ENCODE measurements at places on chromosomes 5 and 9. TPM values are rescaled to one million over a fixed set of nuclear protein-coding genes. Genes with fewer than 3 reads are reported as not detected.

DNA sequence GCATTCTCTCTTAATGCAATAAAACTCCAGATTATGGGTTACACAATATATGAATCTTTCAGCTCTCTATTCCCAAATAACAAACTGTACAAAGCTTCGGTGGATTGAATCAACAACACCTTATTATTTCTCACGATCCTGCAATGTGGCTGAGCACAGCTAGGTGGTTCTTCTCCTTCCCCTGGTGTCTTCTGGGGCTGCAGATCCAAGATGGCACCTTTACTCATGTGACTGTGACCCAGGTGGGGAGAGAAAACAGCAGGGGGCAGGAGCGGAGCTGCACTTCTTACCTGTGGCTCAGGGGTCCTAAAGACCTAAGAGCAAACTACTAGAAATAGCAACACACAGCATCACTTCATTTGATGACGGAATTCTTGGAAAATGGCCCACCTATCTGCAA, 233.1 kb downstream of the IRX1 start:
- no peak for DNase-seq

DNA sequence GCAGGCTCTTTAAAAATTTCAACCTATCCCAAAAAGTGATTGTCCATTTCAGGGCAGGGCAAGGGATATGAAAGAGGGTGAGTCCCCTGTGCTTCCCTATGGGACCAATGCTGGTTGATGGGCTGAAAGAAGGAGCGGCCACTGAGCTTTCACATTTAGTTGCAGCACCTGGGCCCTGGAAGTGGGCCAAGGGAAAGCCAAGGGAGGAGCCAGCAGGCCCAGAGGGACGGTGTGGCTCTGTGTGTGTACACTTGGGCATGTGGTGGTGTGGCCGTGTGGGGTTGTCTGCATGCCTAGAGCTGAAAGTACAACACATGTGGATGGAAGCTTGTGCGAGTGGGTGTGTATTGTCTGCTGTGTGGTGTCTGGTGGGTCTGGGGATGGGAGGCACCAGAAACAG, 14.0 kb upstream of the PSMD5 start:
- no peak for DNase-seq

DNA sequence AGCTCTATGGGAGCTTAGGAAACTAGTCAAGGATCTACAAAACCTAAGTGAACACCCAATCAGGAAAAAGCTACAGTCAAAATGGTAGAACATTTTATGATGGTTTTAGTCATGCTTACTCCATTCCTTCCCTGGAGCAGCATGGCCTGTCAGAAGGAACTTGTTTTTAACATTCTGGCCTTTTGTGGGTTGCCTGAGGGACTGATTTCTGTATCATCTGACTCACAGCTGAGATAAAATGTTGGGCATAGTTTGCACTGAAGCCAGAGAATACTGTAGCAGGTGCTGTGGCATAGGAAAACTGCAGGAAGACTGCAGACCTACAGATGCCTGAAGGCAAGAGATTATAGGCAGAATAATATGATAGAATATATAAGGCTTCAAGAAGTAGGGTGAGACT, 719.6 kb upstream of the GRAMD2B start:
- DNase-seq: no peak

DNA sequence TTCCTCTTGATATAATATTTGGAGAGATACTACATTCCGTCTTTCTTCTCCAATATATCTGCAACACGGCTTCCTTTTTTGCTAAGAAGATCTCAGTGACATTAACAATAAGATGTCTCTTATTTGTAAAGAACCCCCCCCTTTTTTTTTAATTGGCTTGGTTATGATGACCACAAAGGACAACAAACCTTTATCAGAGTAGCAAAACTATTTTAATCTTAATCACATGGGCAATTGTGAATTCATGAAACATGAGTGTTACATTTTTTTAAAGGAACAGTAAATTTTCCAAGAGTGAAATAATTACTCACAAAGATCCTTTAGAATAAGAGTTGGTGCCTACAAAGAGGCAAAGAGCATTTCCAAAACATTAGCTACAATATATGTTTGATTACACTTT, 554.1 kb downstream of the MAT2B start:
- no peak for DNase-seq

- DNase-seq: no peak
These were observed 103.8 kb upstream of the ZNF618 start for GRCh38 chr9:113772121-113772810.

- no peak for DNase-seq
These were observed 97.7 kb upstream of the KIF2A start for GRCh38 chr5:62208218-62208852.

DNA sequence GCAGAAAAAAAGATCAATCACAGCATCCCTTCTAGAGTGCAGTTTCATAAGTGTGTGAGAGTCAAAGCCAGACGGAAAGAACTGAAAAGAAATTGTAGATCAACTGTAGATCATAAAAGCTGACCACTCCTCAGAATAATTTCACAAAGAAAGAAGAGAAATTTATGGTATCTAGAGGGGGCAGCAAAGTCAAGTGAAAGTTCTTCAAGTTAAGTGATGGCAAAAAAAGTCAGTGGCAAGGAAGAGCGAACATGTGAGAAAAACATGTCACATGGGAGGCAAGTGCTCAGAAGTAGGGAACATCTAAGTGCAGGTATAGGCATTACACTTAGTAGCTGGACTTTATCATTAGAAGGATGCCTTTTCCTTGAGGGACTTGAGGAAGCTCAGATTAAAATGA, 245.1 kb upstream of the ISL1 start:
- DNase-seq: no peak

DNA sequence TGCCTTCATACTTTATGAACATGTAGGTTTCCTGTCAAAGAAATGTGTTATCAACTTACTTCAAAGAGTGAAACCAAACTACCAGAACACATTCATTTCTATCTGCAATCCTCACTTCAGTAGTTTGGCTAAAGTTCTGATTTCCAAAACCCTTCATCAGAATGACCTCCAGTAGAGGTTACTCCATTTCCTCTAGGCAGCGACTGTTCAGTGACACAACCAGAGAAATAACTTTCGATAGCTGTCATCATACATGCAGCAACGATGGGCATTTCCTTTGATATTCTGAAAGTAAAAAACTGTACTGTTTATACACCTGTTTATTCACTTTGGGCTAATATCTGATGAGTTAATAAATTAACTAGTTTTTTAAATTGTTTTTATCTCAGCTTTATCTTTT, 532.5 kb upstream of the IZUMO3 start:
- DNase-seq: no peak

- DNase-seq: no peak
These were observed 649 bp downstream of the CCDC187 start for GRCh38 chr9:136303066-136303824.

URM1 gene
- total RNA-seq: 79.9 TPM

SPARC gene
- not detected for total RNA-seq

SLC4A9 gene
- 0.13 TPM for total RNA-seq

- no peak for DNase-seq
These were observed 19.3 kb upstream of the DAPK1 start for GRCh38 chr9:87478226-87478992.

GRCh38 chr5:174532455-174533453, 191.6 kb upstream of the MSX2 start:
- no peak for DNase-seq

DNA sequence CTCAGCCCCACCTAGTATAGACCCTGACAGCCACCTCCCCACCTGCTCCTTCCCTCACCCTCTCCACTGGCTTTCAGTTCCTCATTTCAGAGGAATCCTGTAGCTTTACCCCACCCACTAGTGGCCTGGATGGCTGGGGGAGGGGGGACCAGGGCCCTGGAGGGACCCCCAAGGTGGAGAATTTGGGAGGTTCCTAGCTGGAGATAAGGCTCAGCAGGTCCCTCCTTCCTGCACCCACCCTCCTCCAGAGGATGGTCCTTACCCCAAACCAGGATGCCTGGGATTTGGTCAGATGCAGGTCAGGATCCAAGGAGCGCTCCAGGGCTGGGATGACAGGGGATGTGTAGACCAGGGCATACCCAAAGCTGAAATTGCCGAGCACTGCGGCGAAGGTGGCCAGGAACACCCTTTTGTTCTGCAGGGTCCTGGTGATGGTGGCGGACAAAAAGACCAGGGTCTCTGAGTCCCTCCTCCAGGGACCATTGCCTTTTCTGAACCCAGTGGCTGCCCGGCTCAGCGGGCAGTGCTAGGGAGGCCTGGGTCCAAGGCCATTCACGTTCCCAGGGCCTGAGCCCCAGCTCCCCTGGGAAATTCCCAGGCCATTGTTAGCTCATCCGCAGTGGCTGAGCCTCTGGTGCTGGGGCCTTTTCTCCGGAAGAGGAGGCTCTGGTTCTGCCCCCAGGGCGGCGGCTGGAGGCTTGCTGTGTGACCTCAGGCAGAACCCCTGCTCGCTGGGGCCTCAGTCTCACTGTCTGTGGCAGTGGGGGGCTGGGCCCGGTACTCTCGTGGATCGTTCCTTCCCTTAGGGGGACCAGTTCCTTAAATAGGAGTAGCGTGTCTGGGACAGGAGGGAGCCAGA, 678 bp downstream of the SLC2A6 start:
- DNase-seq: peak; percentile 49

GRCh38 chr5:67181648-67182221, 14.9 kb downstream of the CD180 start:
- DNase-seq: peak; percentile 44

DNA sequence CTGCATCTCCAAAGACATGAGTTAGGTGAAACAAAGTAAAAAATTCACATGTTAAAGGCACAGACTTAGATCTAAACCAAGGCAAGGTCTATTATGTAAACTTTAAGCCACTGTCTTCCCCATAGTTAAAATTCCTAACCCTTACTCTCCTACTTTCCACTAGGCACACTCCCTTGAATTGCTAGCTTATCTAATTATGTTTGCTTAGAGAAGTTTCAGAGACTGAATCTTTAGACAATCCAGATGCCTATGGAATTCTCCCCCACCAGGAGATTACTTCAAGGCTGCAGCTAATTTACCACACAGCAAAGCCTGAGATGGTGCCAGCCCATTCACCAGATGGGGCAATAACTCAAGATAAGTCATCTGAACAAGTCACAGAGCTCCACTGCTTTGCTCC, 803.1 kb upstream of the COX7C start:
- no peak for DNase-seq

DNA sequence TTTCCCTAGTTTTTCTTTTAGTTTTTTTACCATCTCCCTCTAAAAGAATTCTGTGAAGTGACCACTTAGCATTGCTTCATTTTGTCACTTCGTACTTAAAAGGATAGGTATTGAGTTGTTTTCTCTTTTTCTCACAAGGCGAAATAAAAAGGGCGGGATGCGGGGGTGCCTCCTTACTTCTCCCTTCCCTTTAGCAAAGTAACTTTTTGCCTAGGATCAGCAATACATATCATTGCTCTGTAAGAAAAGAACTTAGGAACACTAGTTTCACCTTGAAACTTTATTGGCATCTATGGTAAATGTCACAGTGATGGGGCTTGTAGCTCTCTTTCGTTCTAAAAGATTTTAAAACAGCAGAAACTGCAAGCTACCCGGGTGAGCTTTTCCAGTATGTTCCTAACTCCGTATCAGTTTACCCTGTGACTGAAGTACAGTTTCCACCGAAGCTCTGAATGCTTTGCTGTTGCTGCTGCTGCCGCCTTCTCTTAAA, 4.1 kb downstream of the PRDM6 start:
- no peak for DNase-seq

GRCh38 chr5:113278976-113279375, 155.8 kb downstream of the TSSK1B start:
- DNase-seq: no peak

- DNase-seq: no peak
These were observed 22.1 kb upstream of the LRRC14B start for GRCh38 chr5:169071-169727.

DNA sequence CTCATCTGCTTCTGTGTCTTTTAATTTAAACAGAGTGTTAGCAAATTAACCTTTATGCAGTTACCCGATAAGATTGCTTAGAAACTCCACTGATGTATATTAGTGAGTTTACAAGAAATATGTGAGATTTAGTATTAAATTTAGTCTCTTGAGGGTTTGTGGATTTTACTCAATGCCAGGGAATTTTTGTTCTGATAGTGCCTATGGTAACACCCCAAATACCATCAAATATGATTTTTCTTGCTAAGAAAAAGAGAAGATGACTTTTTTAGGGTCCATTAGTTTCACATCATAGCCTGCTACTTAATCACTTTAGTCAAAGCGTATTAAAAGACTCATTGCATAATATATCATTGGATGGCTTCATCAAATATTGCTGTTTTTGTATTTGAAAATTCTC, 224.9 kb downstream of the PCSK5 start:
- no peak for DNase-seq

GRCh38 chr5:34007201-34007620, 639 bp downstream of the AMACR start:
- no peak for DNase-seq

- DNase-seq: no peak
These were observed 54.8 kb downstream of the FAM81B start for GRCh38 chr5:95445995-95446394.

- DNase-seq: peak; percentile 48
These were observed 404.7 kb upstream of the TRPC7 start for GRCh38 chr5:136769900-136770684.

ISL1 gene
- not detected for total RNA-seq

DNA sequence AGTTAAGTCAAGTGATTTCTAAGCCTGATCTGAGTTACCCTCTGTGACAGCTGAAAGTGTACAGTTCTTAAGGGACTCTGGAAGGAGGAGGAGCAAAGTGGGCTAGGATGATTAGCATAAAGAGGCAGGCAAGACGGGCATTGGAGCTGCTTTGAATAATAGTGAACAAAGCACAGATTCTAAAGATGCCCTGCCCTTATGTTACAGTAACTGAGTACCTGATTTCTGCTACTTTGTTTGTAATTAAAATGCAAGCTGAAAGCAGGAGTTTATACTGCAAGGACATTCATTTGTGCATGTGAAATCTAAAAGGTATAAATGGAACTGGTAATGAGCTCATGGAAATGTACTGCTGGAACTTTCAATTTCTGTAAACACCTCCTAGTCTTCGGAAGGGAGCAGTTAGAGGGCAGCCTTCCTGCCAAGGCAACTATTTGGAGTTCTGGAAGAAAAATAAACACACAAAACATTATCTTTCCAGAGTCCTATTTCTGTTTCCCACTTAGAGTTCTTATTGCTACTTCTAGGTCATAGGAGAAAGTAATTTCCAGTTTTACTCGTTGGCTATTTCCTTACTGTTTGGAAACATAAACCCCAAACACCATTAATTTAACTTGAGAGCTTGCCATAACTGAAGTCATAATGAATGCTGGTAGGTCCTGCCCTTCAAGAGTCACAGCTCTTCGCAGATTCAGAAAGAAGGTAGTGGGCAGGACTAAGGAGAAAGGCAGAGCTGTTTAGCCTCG, at the start of gene RANBP3L:
RANBP3L (minus strand) TSS at position 45 of the 746 bp plus-strand sequence. CDS start 486 bp downstream, outside the sequence.
- DNase-seq: no peak

- no peak for DNase-seq
These were observed 192.5 kb downstream of the CDK5RAP2 start for GRCh38 chr9:120387257-120388002.
